ENCODE measurements at places on chromosomes 12 and 14.

DNA sequence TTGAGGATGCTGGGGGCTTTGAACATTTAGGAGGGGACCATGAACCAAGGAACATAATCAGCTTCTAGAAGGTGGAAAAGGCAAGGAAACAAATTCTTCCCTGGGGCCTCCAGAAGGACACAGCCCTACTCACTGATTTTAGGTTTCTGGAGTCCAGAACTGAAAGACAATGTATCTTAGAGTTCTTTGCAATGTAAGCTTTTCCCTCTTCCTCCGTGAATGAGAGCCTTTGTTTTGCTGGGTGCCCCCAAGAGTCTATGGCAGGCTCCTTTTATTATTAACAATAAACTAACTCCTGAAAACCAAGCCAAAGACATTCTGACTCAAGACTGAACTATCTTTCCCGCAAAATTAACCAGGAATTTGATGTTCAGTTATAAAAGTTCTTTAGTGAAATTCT lies 204.1 kb downstream of the STXBP6 start:
- no peak for DNase-seq

DNA sequence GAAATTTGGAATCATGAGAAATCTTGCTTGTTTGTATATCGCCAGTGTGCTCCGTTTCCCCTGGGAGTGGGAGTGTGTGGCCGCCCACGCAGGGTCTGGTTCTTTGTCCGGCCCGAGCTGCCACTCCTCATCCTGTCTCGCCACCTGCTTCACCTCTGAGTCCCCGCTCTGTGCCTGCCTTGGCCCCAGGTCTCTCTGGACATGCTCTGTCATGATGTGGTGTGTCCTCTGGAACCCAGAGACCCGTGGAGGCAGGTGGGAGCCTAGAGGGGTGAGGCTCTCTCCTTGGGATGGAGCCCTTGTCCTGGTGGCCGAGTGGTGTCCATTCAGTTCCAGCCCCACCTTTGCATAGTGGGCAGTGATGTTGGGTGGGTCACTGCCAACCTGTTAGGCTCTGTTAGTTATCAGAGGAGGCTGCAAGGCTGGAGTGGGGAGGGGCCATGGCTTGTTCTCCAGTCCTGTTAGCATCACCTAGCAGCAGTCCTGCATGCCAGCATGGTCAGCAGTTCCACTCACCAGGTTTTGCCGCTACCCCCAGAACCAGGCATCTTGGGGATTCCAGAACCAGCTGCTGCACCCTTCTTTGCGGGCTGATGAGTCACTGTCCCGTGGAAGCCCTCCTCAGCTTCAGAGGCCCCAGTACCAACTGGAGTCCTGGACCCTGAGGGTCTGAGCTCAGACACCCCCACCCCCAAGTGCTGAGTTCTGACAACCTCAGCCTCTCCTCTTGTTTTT lies 76.5 kb downstream of the EP400 start:
- no peak for DNase-seq

GRCh38 chr12:58961906-58962305 lies 41.6 kb upstream of the LRIG3 start:
- DNase-seq = no peak

- DNase-seq = peak; percentile 54
These were observed at the start of gene FBXW8 for GRCh38 chr12:116910645-116911451. Gene FBXW8 (plus strand): TSS chr12:116910950. CDS start chr12:116911038, 88 bp downstream.

GRCh38 chr14:49975276-49975675 lies 82.4 kb downstream of the ARF6 start:
- DNase-seq = no peak

DNA sequence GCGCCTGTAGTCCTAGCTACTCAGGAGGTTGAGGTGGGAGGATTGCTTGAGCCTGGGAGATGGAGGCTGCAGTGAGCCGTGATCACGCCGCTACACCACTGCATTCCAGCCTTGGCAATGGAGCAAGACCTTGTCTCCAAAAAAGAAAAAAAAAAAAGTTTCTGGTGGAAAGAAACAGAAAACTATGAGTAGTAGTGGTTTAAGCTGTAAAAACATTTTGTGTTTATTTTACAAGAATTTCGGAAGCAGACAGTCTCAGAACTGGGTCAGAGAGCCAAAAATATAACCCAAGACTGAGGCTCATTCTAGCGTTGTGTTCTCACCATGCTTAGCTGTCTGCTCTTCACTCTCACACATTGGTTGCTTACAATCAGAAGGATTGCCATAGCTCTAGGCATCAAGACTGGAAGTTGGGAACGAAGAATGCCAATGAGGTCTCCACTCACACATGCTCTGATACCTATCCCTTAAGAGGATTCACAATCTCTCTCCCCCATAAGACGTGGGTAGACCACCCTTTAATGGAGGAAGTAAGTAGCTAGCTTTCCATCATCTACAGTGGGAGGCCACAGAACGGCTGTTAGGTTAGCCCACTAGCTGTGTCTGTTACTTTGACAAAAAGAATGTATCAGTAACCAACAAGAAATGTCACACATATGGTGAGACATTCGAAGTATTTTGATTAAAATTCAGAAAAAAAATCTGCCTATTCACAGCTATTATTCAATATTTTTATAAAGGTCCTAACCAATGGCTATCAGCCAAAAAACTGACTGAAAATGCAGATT lies 117.6 kb upstream of the RASSF8 start:
- DNase-seq = no peak

DNA sequence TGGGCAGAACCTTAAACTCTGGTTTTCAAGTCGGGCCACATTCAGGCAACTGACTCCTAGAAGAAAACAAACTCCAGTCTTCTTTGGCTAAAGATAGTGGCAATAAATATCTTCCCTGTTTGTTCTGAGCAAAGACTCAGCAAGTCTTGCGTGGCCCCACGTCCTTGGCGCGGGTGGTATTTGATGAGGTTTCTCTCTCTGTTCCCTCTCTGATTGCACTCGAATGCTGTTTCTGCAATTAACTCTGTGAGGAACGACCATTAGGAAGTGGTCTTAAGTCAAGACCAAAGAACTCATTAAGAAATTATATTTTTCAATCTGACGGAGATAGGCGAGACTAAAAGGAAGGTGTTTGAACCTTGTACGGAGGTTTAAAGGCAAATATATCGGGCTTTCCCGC lies 177.6 kb downstream of the TMEM132C start:
- DNase-seq = no peak

DNA sequence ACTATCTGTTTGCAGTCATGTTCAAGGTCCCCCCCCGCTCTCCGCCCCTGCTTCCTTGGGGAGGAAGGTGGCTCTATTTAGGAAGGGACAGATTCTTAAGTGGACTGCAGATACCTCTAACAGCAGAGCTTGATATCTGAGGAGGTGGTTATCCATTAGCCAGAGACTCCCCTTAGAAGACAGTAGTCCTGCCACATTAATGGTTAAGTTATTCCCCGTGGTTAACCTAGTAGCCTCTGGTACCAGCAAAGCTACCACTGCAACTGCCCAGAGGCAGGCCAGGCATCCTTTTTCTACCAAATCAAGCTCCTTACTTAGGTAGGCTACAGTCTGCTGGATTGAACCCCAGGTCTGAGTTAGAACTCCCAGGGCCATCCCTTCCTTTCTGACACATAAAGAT lies 162.1 kb upstream of the AVPR1A start:
- DNase-seq = no peak

GRCh38 chr12:28161697-28162096 lies 28.6 kb upstream of the CCDC91 start:
- no peak for DNase-seq

DNA sequence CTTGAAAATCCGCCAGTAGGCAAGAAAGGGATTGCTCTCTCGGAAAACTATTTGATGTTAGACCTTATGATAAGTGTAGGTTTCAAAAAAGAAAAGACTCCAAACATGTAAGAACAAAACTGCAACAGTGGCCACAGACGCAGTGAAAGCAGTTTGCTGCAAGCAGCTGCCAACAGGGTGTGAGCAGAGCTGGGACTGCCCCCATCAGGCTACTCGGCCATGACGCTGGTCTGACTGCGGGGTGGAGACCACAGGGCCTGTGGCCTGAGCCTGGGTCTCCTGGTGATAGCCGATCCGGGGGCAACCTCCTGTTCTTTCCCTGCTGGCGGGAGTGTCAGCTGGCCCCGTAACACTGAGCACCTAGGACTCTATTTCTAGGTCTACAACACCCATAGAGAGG lies 63.2 kb downstream of the AMN start:
- DNase-seq = no peak

- DNase-seq = no peak
These were observed 9.5 kb upstream of the CSAD start for GRCh38 chr12:53190108-53190729.

DNA sequence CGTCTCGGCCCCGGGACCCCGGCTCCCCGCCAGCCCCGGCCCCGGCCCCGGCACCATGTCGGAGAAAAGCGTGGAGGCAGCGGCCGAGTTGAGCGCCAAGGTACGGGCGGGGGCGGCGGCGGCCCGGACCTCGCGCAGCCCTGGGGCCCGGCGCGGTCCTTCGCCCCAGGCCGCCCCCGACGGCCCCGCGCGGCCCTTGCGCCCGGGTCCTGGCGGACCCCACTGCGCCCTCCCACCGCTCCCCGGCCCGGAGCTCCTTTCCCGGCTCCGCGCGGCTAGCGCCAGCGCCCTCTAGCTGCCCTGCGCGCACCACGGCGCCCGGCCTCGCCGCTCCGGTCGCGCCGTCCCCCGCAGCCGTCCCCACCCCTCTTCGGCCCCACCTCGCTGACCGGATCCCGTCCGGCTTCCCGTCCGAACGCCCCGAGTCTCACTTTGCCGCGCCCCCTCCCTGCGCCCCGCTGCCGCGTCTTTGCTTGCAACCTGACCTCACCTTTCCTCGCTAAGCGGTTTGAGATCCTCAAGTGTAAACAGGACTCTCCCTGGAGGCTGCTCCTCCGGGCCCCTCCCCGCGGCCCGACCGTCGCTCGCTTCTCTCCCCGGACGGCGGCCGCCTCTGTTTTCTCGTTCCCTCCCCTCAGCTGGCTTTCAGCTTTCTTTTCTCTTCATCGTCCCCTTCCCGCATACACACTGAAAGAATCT lies 637 bp downstream of the PTMS start:
- DNase-seq = no peak

DNA sequence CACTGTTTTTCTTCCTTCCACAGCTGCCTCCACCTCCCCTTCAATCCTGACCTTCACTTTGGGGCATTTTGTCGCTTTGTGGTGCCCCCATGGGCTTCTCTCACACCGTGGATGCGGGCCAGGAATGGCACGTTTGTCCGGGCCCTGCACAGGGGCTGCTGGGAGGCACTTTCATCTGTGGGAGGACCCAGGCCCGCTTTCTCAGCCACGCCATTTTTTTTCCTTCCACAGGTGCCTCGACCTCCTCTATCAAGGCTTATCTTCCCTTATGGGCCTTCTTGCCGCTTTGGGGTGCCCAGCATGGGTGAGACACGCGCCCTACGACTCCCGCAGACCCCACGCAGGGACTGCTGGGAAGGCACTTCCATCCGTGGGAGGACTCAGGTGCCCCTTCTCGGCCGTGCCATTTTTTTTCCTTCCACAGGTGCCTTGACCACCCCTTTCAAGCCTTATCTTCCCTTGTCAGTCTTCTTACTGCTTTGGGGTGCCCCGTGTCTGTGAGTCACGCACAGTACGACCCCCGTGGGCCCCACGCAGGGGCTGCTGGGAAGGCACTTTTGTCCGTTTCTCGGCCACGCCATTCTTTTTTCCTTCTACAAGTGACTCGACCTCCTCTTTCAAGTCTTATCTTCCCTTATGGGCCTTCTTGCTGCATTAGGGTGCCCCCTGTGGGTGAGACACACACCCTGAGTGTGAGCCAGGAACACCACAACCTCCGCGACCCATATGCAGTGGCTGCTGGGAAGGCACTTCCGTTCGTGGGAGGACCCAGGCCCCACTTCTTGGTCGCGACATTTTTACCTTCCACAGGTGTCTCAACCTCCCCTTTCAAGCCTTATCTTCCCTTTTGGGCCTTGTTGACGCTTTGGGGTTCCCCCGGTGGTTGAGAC lies 270.7 kb downstream of the ALG10 start:
- no peak for DNase-seq

DNA sequence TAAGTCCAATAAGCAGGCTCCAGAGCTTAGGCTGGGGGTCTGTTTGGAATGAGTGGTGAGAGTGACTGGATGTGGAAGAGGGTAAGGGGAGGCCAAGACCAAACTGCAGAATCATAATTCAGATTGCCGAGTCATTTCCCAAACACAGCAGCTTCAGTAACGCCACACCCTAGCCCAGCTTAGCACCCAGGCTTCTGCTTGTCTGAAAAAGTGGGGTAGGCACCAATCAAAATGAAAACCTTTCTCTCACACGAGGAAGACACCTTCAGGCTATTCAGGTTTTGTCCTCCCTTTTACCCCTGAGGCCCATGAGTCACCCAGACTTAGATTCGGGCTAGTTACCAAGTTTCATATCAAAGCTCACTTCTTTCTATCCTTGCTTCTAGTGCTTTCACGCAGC lies 306.1 kb downstream of the DAD1 start:
- no peak for DNase-seq

- DNase-seq = no peak
These were observed 36.0 kb downstream of the MEG3 start for GRCh38 chr14:100861937-100862247.

DNA sequence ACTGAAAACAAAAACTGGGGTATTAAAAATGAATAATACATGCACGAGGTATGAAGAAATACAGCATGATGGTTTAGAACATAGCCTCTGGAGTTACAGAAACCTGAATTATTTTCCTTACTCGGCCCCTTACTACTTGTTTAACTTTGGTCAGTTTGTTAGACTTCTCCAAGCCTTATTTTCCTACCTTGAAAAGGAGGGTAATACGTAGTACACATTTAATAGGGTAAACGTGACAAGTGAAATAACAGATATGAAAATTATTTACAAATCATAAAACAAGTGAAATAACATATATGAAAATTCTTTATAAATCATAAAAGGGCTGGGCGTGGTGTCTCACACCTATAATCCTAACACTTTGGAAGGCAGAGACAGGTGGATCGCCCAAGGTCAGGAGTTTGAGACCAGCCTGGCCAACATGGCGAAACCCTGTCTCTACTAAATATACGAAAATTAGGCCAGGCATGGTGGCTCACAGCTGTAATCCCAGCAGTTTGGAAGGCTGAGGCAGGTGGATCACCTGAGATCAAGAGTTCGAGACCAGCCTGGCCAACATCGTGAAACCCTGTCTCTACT lies 11.4 kb upstream of the PKP2 start:
- no peak for DNase-seq

- DNase-seq = no peak
These were observed 144.5 kb upstream of the FBXO33 start for GRCh38 chr14:39576736-39577135.

DNA sequence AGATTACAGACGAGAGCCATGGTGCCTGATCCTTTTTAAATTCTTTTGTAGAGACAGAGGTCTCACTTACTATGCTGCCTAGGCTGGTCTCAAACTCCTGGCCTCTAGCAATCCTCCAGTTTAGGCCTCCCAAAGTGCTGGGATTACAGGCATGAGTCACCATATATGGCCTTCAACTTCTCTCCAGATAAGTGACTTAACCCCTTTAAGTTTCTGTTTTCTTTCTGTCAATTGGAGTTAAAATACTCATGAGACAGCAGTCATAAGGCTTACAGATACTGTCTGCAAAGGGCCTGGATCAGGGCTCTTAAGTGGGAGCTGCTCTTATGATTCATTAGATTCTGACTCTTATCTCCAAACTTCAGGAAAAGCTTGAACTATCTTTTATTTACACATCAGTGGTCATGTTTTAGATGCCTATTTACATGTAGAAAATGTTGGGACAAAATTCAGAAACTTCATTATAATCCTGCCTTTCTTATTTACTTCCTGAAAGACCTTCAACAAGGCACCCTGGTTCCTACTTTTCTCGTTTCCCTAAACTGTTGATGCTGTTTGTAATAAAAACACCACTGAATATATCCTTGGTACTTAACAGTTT lies 271.5 kb upstream of the TBX3 start:
- DNase-seq = no peak

GRCh38 chr12:107337346-107338095 lies 244.2 kb upstream of the CRY1 start:
- no peak for DNase-seq
